ENCODE measurements at places on chromosomes 1 and 21.

GRCh38 chr1:221793439-221794078 is 51.7 kb upstream of the DUSP10 start:
- DNase-seq, result no peak
- no peak overlapping the region for H3K27ac ChIP-seq
- H3K27me3 ChIP-seq, result no peaks in the 10 kb centered on the region
- H3K4me1 ChIP-seq, result no peaks in the 10 kb centered on the region
- no peaks in the 10 kb centered on the region for H3K36me3 ChIP-seq

DNA sequence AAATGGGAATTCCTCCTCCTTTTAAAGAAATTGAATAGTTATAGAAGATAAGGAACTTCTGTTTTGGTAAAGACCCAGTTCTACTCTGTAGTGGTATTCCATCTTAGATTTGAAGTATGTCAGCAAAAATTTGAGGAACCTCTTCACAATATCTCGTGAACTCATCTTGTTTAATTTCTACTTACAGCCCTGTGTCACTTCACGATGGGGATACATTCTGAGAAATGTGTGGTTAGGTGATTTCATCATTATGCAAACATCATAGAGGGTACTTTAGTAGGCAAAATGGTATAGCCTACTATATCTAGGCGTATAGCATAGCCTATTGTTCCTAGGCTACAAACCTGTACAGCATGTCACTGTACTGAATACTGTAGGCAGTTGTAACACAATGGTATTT is 36.0 kb downstream of the ALG6 start:
- H3K36me3 ChIP-seq, result peaks cover 10% of the 10 kb centered on the region
- H3K4me3 ChIP-seq, result no peak overlapping the region
- no peak for DNase-seq
- no peaks in the 10 kb centered on the region for H3K27me3 ChIP-seq
- no peak overlapping the region for H3K27ac ChIP-seq

DNA sequence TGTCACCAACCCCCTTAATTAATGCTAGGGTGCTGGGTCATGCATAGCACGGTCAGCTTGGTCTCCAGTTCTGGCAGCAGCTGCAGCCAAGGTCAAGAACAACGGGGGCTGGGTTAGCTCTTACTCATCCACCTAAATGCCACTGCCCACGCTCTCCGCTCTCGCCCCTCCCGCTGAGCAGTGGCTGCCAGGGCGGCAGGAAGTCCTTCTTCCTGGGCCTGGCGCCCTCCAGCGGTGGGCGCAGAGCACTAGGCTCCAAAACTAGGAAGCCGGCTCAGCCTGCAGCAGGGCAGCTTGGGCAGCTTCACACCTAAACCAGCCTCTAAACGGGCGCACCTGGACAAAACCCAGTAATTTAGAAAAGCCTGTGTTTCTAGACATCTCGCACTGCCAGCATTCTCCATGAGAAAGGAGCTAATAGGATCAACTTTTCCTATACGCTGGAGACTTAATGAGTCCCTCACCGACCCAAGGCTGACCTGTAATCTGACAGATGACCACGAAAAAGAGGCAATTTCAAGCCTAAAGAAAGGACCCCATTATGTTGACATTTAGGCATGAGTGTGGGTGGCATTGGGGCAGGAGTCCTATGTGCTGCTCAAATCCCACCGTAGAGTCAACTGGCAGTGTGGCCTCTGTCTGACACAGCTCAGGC is 78.4 kb upstream of the LRRN2 start:
- H3K27ac ChIP-seq, result no peak overlapping the region
- no peaks in the 10 kb centered on the region for H3K36me3 ChIP-seq
- H3K4me3 ChIP-seq, result peak overlapping the region; percentile 54
- H3K27me3 ChIP-seq, result peaks cover 47% of the 10 kb centered on the region

DNA sequence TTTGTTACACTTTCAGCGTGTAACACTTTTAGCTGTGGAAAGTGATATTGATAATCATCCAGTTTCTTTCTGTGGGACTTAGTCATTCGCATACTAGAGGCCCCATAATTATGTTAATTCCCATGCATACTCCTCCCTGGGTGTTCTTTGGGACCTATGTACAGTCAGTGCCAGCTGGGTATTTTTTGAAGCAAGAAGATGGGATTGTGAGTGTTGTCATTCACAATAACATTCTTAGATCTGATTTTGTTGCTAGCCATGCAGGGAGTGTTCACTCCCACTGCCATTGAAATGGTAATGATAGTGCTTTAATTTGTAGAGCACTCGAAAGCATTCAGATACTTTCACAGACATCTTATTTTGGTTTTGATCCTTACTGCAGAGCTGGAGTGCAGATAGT is 11.6 kb downstream of the SARS1 start:
- H3K27me3 ChIP-seq, result no peaks in the 10 kb centered on the region
- no peak for DNase-seq
- peaks cover 43% of the 10 kb centered on the region for H3K4me1 ChIP-seq
- peak overlapping the region; percentile 55 for H3K27ac ChIP-seq
- peaks cover 12% of the 10 kb centered on the region for H3K36me3 ChIP-seq
- no peak overlapping the region for H3K4me3 ChIP-seq

DNA sequence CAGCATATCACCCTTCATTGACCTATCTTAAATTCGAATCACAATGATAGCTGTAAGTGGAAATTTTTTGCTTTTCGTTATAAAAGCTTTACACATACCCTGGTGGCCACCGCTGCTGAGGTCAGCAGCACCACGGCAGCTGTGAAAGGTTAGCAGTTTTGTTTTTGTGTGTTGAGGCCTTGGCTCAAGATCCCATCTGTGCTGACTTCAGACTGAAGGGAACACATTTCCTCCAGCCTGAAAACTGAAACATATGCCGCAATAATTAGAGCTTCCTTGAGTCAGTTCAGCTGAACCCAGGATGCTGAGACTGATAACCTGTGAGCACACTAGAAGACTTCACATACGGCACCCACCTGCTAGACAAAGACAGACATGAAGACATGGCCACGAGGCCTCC is 103.0 kb downstream of the SMYD3 start:
- H3K4me3 ChIP-seq, result no peak overlapping the region
- H3K27ac ChIP-seq, result peak overlapping the region; percentile 91
- H3K4me1 ChIP-seq, result peaks cover 6% of the 10 kb centered on the region
- DNase-seq, result no peak
- no peaks in the 10 kb centered on the region for H3K36me3 ChIP-seq

DNA sequence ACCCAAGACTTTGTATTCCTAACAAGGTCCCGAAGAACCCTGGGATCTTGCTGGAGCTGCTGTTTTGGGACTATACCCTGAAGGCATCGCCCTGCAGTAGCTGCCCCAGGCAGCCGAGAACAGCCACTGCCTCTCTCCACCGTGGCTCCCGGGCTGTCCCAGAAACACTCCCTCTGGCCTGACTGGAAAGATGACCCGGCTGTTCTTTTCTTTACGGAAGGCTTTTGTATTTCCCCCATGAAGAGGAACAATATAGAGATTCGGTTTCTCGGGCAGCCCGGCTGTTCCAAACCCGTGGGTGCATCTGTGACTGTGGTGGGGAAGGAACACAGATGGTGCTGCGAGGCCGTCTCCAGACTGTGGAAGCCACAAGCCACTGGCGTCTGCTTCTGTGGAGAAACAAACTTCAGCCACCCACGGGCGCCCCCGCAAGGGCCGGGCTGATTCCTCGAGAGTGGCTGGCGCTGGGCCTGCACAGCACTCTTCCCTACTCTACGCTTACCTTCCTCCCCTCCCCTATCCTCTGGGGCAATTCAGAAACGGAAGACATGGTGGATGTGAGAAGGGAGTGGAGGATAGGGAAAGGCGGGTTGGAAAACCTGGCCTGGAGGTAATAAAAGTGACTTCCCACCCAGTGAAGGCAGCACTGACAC is 33.7 kb upstream of the VASH2 start:
- no peaks in the 10 kb centered on the region for H3K27me3 ChIP-seq
- peaks cover 69% of the 10 kb centered on the region for H3K4me1 ChIP-seq
- H3K27ac ChIP-seq, result peak overlapping the region; percentile 99
- H3K36me3 ChIP-seq, result peaks cover 11% of the 10 kb centered on the region
- DNase-seq, result peak; percentile 63
